ENCODE measurements at places on chromosomes 1 and 21.

DNA sequence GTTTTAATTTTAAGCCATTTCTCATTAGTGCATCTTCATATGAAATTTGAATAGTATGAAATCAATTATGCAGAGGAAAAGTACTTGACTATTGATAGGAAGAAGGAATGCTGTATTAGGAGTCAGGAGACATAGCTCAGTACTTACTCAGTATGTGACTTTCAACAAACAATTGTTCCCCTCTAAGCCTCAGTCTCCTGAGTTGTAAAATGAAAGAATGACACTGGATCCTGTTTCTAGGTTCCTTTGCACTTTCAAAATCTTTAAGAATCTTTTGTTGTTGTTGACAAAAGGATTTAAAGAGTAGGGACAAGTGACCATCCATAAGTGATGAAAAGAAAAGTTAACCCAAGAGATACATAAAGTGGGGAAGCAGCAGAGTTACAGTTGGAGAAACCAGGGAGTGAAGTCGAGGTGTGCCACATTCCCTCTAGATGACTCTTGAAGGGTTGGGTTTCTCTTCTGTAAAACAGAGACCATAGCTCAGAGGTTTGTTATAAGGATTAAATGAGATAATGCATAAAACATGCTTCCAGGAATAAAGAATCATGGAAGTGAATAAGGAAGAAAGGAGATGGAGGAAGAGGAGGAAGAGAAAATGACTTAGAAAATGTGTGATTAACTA, 105.7 kb upstream of the KCNJ15 start:
- DNase-seq = no peak

DNA sequence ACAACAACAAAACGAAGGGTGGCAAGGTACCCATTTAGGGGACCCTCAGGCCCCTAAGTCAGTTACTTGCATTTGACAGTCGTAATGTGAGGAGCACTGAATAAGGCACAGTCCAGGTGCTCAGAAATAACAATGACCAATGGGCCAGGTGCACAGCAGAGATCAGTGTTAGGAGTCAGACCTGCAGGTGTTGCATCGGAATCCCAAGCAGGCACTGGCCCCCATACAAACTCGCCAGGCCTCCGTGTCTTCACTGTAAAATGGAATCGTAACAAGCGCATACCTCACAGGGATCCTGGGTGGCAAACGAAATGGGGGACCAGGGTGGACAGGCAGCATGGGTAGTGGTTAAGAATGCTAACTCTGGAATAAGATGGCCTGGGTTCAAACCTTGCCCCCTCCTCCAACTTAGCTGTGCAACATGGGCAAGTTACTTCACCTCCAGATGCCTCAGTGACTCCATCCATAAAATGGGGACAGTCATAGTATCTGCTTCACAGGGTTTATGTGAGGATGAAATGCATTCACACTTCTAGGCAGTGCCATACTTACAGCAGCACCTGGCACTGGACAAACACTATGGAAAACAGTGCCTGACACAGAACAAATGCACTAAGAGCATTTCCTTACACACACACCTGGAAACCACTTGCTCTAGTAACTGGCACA, 20.2 kb downstream of the RCAN1 start:
- no peak for DNase-seq

- no peak for DNase-seq
These were observed 42.4 kb upstream of the AK4 start for GRCh38 chr1:65105596-65105995.

GRCh38 chr1:235327559-235328270, at the start of gene ARID4B:
Gene ARID4B (minus strand): TSS chr1:235328179. CDS start chr1:235326919, 1,260 bp downstream.
- no peak for DNase-seq
